ENCODE measurements at places on chromosomes 3 and 15. TPM values are rescaled to one million over a fixed set of nuclear protein-coding genes. Genes with fewer than 3 reads are reported as not detected.

DNA sequence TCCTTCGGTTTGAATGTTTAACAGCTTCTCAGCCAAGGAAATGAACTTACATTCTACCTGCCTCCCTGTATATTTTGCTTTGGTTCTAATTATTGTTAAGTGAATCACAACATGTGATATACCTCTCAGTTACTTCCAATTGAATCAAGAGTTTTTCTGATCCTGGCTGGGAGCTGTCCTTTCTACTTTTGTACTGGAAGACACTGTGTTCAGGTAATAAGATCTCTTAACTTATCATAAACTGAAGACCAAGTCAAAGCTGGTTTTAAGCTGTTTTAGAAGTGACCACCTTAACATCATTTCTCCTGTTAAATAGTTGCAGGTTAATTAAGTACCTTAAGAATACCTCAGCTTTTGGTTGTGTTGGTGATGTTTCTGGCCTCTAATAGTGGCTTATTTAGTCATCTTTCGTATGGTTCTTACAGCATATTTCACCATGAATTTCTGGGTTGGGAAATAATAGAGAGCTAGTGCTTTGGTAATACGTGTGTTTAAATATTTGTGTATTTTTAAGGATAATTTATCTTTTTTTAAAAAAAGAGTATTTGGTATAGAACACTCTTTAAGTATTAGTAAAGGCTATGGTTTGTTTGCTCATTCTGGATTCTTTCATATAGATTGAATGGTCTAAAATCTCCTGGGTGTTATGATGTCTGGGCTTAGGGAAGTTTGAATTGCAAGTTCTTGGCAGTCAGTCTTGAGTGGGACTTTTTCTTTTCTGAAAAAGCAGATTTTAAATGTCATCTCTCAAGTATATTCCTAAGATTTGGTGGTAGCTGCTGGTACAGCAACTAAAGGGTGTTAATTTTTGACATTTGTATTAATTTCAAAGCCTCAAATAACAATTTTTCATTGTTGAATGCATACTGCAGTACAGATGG, 1.6 kb downstream of the RAB8B start:
- peak; percentile 51 for DNase-seq

GRCh38 chr3:43559961-43560360, 61.9 kb downstream of the ANO10 start:
- no peak for DNase-seq

DNA sequence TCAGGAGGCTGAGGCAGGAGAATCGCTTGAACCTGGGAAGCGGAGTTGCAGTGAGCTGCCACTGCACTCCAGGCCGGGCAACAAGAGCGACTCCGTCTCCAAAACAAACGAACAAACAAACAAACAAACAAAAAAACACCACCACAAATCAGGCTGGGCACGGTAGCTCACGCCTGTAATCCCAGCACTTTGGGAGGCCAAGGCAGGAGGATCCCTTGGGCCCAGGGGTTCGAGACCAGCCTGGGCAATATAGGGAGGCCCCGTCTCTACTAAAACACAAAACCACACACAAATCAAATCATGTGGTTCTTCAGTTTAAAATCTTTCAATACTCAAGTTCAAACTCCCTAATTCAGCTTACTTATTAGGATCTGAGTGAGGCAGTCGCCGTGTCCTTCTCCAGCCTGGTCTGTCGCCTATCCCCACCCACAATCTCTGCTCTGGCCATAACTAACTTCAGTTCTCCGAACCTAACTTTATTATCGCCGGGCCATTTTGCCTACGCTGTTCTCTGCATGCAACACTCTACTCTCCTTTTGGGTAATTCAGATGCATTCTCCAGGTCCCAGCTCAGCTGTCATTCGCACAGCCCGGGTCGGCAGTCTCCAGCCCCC, 660 bp upstream of the RTF1 start:
- no peak for DNase-seq

GRCh38 chr3:190319660-190320059, 2.6 kb downstream of the CLDN1 start:
- no peak for DNase-seq

The ONECUT1 gene
- not detected for total RNA-seq

The GADL1 gene
- total RNA-seq: not detected

Measured in endothelial cell of umbilical vein (primary cell).